Sciatic nerve (tissue), 2 donors: ENCODE measurements at places on chromosomes 2 and 18. TPM values are rescaled to one million over a fixed set of nuclear protein-coding genes. Genes with fewer than 3 reads are reported as not detected.
A peak's percentile ranks its signal among the peaks of the same experiment; 100 is the strongest.

Gene CCDC102B
- 16.5 TPM for total RNA-seq

Gene ZNF521
- total RNA-seq, result 57.1 TPM

Gene PELI1
- 50.7 TPM for total RNA-seq

Gene SERPINE2
- 61.3 TPM for total RNA-seq

DNA sequence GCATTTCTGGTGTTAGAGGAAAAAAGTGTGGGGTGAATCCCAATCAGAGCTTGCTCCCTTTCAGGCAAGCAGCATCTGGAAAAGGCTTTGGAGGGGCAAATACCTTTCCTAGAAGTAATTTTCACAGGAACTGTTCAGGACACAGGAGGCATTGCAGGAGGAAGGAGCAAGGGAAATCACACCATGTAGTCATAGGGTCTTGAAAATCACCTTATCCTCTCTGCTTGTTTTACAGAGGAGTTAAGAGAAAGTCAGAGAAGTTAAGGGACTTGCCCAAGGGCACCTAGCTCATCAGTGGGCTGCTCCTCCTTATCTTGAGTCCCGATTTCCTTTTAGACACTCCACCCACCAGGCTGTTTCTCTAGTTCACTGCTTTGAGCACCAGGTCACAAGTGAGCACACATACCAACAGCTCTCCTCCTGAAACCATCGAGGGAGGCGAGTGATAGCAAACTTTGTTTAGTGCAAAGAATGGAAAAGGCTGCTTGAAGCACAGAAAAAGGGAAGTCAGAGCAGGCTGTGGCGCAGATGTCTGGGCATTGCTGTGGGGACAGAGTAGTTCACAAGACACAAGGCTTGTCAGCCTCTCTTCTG, 89.2 kb upstream of the CXCR4 start:
- DNase-seq, result no peak

- DNase-seq, result no peak
Measured at GRCh38 chr2:29082804-29083495, 8.6 kb upstream of the PCARE start.

DNA sequence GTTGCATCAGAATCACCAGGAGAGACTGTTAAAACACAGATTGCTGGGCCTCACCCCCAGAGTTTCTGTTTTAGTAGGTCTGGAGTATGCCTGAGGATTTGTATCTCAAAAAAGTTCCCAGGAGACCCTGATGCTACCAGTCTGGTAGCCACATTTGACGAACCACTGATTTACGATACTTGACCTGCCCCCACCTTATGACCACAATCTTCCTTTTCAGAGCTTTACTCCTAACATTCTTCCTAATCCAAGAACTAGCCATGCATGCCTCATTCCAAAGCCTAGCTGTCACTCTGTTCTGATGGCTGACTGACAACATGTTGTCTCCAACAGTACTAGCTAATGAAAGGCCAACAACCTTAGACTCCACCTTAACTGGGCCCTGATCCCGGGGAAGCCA, 191.4 kb downstream of the MBD2 start:
- DNase-seq, result no peak

GRCh38 chr2:170087413-170087793, 90.5 kb upstream of the MYO3B start:
- no peak for DNase-seq

DNA sequence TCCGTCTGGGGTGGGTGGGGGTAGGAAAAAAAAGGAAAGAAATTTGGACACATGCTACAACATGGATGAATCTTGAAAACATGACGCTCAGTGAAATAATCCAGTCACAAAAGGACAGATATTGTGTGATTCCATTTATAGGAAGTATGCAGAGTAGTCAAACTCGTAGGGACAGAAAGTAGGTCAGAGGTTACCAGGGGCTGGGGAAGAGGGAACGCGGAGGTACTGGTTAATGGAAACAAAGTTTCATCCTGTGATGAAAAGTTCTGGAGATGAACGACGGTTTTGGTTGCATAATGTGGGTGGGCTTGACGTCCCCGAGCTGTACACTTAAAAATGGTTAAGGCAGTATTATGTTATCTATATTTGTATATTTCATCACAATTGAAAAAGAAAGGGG, 4.5 kb upstream of the SFTPB start:
- no peak for DNase-seq

DNA sequence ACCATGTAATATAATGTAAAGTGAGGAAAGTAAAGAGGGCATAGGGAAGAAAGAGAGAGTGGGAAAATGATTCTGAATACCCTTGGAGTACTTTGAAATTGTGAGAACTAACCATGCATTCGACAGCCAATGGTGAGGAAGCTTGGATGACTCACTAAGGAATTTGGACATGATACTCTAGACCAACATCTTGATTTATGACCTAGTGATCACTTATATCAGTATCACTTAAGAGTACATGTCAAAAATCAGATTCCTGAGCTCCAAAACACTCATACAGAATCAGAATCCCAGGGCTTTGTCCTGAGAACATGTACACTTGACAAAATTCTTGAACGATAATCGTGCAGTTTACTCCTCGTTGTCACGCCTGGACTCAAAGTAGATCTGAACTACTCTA, 1899.8 kb upstream of the PIK3C3 start:
- no peak for DNase-seq

DNA sequence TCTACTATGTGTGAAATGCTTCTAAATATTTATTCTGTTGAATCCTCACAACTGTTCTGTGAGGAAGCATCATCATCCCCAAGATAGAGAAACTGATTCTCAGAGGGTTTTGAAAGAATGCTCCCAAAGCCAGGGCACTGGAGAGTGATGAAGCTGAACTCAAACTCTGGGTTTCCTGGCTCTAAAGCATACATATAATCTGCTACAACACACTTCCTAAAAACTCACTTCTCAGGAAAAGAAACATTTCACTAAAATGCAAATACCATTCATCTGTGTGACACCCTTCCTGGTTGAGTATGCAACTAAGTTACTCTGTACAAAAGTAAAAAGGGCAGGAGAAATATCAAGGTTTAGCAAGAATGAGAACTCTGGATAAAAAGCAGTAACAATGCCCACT, 58.6 kb downstream of the GRB14 start:
- no peak for DNase-seq

- DNase-seq, result no peak
Measured at GRCh38 chr2:205704127-205704741, 21.9 kb downstream of the NRP2 start.

DNA sequence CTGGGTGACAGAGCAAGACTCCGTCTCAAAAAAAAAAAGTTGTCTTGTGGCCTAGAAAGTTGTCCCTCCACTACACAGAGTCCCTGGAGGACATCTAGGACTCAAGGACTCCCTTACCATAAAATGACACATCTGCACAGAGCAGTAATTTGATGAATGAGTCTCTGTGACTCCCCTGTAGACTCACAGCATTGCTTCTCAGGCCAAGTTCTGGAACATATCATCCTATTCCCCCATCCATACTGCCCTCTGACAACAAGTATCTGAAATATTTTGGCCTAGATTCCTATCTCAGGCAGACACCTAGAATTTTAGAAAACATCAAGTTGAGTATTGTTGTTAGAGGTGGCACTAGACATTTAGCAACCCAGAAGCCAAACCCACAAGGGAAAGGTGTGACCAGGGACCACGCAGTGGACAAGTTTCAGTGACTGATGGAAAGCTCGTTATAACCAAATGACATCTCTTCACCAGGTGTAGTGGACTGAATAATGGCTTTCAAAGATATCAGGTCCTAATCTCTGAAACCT, 97.9 kb upstream of the ATP8B1 start:
- no peak for DNase-seq

- DNase-seq, result no peak
Measured at GRCh38 chr2:68423966-68424650, 43.0 kb downstream of the FBXO48 start.

GRCh38 chr2:63790906-63791305, 50.8 kb upstream of the UGP2 start:
- DNase-seq, result no peak

DNA sequence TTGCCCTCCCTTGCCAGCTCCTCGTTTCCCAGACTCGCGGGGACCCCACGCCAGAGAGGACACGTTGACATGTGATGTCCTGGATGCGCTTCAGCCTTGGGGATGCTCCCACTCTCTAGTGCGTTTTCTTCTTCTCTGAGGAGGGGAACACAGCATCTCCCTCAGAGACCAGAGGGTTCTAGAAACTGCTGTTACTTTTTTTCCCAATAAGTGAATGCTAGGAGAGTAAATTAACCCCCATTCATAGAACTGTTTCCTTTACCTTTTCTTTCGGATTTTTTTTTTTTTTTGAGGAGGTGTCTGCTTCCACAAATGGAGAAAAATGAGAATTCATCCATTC, 370 bp upstream of the EFEMP1 start:
- no peak for DNase-seq

DNA sequence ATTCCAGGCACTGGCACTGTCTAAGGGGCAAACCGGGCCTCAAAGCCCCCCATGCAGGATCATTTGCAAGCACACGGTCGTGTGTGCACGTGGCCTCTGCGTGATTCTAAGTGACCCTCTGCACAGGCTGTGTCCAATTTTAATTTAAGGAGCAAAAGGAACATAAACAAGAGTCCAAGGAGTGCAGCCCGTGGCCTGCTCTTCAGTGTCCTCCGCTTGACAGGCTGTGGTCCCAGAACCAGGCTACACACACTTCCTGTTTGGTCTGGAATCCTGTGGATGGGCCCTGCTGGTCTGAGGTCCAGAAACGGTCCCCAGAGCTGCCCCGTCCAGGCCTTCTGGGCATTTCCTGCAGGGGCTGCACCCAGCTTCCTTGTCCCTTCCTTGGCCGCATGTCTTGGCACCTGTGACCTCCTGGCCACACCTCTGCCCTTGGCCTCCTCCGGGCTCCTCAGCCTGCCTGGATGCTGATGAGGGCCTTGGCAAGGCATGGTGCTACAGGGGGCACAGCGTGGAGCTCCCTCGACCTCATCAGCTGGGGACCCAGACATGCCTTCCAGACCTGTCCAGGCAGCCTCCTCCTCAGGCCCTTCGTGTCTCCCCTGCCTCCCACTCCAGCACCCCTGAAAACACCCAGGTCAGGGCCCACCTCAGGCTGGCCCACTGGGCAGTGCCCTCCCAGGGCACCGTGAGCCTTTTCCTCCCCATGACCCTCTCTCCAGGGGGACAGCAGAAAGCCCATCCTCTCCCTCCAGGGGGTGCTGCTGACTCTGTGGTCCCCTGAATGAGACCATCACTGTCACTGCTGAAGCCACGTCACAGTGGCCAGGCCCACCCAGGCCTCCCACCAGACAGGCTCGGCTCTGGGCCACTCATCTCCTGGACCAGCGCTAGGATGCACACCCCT, 136.4 kb upstream of the GPC1 start:
- no peak for DNase-seq

GRCh38 chr2:98516571-98516970, 71.9 kb downstream of the INPP4A start:
- no peak for DNase-seq

DNA sequence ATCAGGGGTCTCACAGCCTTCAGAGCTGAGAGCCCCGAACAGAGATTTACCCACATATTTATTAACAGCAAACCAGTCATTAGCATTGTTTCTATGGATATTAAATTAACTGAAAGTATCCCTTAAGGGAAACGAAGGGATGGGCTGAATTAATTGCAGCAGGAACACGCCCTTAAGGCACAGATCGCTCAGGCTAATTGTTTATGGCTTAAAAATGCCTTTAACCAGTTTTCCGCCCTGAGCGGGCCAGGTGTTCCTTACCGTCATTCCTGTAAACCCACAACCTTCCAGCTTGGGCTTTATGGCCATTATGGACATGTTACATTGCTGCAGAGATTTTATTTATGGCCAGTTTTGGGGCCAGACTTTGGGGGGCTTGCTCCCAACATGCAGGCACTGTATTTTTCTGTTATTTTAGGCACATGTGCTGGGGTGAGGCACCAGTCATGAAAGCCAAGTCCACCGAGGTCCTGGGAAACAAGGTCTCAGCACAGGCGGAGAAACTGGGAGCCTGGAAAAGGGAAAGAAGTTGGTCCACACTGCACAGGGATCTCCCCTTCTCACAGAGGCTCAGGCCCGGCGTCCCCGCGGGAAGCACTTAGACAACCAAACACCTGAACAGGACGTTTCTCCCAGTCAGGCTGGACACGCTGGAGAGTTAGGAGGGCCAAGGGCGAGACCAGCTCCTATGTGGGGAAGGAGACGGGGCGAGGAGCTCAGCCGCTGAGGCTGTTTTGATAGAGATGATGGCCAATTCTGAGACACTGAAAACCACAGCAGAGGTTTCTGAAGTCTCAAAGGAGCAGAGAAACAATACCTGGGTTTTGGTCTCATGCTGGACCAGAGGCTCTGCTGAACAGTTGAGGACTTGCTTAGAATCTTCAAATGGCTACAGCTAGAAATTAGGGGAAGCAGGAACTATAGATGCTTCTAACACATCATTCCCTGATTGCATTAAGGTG, 86.7 kb downstream of the TMEM18 start:
- no peak for DNase-seq

GRCh38 chr2:137228566-137228965, 463.2 kb downstream of the THSD7B start:
- DNase-seq, result no peak

DNA sequence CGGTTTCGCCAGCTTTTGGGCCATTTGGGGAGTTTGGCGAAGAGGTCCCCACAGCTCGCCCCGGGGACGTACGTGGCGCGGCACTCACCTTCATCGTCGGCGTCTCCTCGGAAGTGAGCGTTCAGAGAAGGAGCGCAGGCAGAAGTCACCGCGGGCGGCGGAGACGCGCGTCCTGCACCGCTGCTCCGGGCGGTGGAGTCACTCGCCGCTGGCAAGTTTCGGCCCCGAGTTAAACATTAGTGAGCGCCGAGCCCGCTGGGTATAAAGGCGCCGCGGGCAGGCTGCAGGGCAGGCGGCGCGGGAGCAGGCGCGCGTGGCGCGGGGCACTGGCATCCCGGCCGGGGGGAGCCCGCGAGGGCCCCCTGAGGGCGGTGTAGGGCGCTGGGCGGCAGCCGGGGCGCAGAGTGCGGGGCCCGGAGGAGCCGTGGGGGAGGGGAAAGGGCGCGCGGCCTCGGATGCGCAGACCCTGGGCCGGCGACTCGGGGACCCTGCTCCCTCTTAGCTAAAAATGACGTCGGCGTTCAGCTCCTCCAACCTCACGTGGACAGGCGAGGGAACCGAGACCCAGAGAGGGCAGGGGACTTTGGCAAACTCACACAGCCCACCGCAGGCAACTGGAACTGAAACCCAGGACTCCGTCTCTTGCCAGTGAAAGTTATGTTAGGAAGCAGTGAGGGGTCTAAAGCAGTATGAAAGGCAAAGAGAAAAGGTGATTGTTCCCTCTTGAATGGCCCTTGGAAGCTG, at the start of gene DPP4:
Gene DPP4 (minus strand): TSS at position 328 of the 744 bp plus-strand sequence. CDS start 234 bp downstream, at position 94.
- peak; percentile 60 for DNase-seq

GRCh38 chr18:22309191-22309590, 108.5 kb downstream of the CTAGE1 start:
- no peak for DNase-seq

DNA sequence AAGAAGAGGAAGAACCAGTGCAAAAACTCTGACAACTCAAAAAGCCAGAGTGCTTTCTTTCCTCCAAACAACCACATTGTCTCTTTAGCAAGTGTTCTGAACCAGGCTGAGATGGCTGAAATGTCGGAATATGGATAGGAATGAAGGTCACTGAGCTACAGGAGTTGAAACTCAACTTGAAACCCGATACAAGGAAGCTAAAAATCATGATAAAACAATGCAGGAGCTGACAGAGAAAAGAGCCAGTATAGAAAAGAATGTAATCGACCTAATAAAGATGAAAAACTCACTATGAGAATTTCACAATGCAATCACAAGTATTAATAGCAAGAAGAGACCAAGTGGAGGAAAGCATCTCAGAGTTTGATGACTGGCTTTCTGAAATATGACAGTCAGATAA, 15.0 kb upstream of the EIF2AK3 start:
- no peak for DNase-seq
